Activated CD4-positive, alpha-beta T cell treated with anti-CD3 and anti-CD28 coated beads for 1 hour (primary cell): ENCODE measurements at places on chromosomes 2 and 18.

- DNase-seq = no peak
Measured at GRCh38 chr2:232411901-232412629, 5.4 kb downstream of the ALPG start.

- no peak for DNase-seq
Measured at GRCh38 chr2:184875911-184876310, 277.6 kb downstream of the ZNF804A start.

GRCh38 chr18:32420084-32420750 is 50.5 kb downstream of the GAREM1 start:
- no peak for DNase-seq

GRCh38 chr2:219632760-219633105 is 5.3 kb downstream of the SLC4A3 start:
- DNase-seq = no peak

DNA sequence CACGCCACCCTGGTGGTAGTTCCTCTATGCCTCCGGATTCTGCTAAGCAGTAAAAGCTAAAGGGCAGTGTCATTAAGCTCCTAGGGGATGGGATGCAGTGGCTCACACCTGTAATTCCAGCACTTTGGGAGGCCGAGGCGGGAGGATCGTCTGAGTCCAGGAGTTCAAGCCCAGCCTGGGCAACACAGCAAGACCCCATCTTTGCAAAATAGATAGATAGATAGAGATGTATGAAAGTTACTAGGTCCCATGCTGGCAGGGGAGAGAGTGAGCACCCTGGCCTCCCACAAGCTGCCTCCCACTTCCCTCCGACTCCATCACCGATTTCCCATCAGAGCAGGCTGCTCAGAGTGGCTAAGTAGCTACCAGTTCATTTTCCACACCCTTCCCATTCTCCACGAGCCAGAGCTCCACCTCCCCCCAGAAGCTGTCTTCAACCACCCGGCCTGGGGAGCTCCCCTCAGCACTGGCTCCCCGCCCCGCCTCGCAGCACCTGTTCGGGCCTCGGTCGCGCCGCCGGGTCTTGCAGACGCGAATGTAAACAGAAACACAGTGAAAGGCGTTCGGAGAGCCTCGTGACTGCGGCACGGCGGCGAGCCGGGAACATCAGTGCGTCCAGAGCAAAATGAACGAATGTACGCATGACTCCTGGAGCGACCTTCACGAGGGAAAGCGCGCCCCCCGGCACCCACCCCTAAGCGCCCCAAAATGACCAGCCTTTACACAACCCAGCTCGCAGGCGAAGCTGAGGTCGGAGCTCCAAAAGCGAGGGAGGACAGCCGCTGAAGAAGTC is 598 bp upstream of the CEP68 start:
- no peak for DNase-seq

GRCh38 chr18:23835506-23835905 is 146.3 kb downstream of the LAMA3 start:
- DNase-seq = no peak

DNA sequence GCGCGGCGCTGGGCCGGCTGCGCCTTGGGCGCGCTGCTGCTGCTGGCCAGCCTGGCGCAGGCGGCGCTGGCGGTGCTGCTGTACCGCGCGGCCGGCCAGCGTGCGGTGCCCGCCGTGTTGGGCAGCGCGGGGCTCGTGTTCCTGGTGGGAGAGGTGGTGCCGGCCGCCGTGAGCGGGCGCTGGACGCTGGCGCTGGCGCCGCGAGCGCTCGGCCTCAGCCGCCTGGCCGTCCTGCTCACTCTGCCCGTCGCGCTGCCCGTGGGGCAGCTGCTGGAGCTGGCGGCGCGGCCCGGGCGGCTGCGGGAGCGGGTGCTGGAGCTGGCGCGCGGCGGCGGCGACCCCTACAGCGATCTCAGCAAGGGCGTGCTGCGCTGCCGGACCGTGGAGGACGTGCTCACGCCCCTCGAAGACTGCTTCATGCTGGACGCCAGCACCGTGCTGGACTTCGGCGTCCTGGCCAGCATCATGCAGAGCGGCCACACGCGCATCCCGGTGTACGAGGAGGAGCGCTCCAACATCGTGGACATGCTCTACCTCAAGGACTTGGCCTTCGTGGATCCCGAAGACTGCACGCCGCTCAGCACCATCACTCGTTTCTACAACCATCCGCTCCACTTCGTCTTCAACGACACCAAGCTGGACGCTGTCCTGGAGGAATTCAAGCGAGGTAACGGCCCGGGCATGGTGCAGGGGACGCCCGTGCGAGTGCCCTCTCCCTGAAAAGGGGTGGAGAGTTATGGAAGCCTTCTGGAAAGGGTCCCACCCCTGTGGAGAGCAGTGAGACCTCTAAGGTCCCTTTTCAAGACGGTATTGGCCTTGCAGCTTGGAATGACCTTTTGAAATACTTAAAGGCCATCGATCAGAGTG is 1.0 kb downstream of the CNNM3 start:
- no peak for DNase-seq

DNA sequence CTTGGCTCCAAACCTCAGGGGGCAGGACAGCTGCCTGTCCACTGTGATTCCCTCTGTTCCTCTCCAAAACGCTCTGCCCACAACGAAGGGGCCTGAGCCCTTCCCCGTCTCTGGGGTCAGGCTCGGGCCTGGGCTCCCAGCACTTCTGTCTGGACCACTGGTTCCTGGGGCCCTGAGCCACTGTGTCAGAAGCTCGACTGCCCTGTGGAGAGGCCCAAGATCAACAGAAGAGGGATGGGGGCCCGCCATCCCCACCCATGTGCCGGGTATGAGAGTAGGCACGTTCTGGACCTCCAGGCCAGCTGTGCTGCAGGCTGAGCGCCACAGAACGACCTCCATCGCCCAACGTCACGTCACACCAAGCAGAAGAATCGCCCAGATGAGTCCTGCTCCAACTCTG is 119.9 kb upstream of the HS6ST1 start:
- DNase-seq = no peak

DNA sequence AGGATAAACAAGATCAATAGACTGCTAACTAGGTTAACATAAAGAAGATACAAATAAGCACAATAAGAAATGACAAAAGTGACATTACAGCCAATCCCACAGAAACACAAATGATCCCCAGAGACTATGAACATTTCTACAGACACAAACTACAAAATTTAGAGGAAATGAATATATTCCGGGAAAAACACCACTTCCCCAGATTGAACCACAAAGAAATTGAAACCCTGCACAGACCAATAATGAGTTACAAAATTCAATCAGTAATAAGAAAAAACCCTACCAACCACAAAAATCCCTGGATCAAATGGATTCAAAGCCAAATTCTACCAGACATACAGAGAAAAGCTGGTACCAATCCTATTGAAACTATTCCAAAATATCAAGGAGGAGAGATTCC is 232.4 kb upstream of the RBMS1 start:
- DNase-seq = no peak

DNA sequence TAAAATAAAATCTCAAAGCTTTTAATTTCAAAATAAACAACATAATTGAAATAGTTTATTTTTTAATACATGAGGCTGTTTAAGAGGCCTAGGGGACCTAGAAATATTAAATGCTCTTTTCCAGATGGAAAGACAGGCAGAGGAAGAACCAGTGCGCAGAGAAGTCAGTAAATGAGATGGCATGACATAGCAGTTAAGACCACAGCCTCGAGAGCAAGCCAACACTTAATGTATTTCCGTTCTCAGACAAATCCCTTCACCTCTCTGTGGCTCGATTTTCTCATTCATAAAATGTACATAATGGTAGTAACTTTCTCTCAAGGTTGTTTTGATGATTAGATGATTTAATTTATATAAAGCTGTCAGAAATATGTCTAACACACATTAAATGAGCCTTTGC is 405.1 kb upstream of the CWC22 start:
- DNase-seq = no peak

- DNase-seq = no peak
Measured at GRCh38 chr2:33354981-33355380, 121.5 kb upstream of the RASGRP3 start.

- no peak for DNase-seq
Measured at GRCh38 chr2:29117636-29118303, 2.6 kb downstream of the CLIP4 start.

DNA sequence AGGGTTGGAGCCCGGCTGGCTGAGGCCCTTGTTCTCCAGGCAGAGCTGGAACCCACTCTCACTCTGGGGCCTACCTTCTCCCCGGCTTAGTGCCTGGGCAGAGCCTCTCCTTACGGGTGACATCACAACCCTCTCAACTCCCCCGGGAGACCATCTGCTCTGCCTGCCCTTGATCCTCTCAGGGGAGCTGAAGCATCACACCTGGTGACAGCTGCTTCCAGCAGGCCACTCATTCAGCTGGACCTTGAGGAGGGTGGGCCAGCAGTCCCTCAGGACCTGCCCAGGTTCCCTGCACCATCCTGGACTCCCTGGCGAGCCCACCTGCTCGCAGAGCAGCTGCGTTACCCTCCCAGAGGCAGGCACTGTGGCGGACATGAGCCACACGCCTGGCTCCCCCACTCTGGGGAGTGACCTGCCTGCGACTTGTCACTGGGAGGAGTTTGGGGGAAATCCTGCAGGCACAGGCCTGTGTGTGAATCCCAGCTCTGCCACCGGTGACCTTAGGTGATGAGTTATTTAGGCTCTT is 13.1 kb downstream of the HS6ST1 start:
- no peak for DNase-seq

DNA sequence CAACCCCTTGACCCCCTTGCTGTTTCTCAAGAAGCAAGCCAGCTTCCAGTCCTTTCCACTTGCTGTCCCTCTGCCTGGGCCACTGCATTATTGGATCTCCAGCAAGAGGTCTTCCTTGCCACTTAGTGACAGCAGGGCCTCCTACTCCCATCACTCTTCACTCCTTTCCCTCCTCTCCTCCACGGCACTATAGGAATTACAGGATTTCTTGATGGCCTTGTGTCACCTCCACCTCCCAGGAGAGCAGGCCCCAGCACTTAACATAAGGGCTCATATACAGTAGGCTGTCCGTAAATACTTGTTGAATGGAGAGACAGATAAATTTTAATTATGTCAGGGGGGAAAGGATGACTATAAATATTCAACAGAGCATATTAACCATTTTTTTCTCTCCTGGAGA is 129.4 kb downstream of the SP3 start:
- no peak for DNase-seq

GRCh38 chr2:182066400-182067087 is 80.9 kb downstream of the PPP1R1C start:
- no peak for DNase-seq

GRCh38 chr18:28059861-28060260 is 117.1 kb downstream of the CDH2 start:
- DNase-seq = no peak

DNA sequence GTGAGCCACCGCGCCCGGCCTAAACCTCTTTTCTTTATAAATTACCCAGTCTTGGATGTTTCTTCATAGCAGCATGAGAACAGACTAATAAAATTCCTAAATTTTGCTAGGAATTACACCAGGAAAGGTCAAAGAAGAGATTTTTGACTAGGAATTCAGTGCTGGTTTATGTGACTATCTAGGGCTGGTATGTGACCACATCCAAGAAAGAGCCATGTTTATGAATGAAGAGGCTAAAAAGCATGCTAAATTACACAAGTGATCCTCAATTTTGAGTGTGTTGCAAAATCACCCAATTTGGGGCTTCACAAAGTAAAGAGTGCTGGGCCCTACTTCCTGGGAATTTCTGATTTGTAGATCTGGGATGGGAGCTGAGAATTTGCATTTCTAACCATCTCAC is 123.6 kb downstream of the CSRNP3 start:
- no peak for DNase-seq

GRCh38 chr2:224982226-224982625 is 60.0 kb downstream of the DOCK10 start:
- DNase-seq = no peak

GRCh38 chr18:80149667-80150066 is 40.6 kb downstream of the ADNP2 start:
- no peak for DNase-seq

DNA sequence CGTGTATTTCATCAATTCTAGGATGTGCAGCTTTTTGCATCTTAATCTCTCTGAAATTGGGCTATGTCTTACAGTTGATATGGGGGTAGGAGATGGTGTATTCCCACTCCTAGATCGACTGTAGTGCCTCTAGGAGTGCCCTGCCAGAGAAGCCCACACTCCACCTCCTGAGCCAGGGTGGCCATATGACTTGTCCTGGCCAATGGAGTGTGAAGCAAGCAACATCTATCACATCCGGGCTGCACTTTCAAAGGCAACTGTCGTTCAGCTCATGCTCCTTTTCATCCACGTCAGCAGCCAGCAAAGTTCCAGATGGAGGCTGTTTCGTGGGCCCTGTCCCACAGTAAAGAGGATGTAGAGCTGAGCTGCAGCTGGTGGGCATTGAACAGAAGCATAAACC is 149.4 kb upstream of the SLC1A4 start:
- DNase-seq = no peak

DNA sequence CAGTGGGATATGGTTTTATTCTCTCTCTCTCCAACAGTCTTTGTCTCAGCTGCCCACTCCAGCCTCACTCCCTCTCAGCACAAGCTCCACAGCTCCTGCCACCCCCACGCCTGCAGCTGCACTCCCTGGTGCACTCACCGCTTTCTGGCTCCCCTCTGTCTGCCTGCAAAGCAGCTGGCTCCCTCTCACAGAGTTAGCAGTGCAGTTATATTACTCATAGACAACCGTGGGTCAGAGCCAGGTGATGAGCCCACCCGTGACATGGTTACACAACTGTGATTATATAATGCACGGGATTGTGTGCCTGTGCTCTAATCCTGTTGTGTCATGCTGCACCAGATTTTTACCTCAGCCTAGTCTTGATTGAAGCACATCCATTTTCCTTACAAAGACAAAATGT is 276.9 kb upstream of the CHAC2 start:
- DNase-seq = no peak

- DNase-seq = peak; percentile 61
Measured at GRCh38 chr2:105746177-105747080, 1.7 kb downstream of the NCK2 start.

DNA sequence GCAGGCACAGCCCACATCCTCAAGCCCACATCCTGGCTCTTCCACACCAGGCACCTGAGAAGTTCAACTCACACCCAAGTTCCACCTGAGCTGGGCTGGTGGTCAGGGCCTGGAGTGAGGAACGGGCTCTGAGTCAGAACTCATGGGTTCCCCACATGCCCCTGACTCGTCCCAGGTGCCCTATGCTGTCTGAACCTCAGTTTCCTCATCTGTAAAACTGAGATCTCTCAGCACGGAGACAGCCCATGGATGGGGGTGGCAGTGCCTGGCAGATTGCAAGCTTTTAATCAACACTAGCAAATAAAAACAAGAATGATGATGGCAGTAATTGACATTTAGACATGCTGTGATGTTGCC is 307.8 kb downstream of the NDUFA10 start:
- DNase-seq = no peak

GRCh38 chr18:24266131-24266530 is 127.3 kb downstream of the CABYR start:
- no peak for DNase-seq

DNA sequence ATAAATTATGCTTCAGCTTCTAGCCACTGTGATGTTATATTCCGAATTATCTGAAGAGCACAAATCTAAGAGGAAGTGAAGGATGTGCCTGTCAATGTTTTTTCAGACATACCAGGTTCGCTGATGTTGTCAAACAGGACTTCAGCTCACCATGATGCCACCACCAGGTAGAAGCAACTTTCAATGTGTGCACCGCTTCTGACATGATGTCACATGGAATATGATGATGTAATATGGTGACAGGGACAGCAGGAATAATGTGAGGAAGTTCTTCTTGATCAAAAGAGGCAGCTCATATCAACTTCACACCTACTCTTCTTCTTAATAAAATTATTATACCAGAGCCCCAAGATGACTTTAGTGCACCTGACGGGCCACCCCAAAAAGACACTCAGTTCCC is 893.2 kb downstream of the BCL11A start:
- DNase-seq = no peak

- no peak for DNase-seq
Measured at GRCh38 chr2:47695800-47696477, 87.0 kb upstream of the MSH6 start.

- no peak for DNase-seq
Measured at GRCh38 chr2:10350761-10351160, 48.1 kb downstream of the HPCAL1 start.
